ENCODE measurements at places on chromosomes 4 and X.

DNA sequence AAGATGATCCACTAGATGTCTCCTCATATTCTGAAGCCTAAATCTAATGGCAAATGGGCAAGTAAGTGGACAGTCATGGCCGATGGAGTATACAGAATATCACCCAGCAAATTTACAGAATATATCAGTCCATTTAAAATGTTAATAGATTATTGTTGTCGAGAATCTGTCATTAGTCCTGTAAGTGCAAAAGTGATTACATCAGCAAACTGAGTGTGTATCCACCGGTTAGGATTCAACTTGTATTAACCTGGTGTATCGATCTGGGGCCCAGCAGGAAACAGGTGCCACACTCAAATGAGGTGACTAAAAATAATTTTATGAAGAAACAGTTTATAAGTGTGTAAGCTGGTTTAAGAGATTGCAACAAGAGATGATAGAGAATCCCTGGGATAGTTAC is 367.9 kb upstream of the FAM47C start:
- DNase-seq: no peak

GRCh38 chr4:121073004-121073435 is 685 bp upstream of the NDNF start:
- no peak for DNase-seq

DNA sequence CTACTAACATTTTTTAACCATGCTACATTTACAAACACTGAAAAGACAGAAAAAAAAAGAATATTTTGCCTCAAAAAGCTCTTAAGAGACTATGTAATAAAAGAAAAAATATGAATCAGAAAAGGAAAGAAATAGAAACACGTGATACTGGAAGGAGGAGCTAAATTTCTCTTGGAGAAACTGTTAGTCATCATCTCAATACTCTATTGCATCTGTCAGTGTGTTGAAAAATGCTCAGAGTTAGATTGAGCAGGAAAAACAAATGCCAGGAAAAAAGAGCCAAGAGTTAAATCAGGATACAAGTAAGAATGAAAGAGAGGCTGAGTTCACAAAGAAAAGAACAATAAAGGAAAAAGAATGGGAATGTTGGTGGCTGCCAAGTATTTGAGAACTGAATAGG is 2.6 kb downstream of the RAB28 start:
- DNase-seq: no peak

- no peak for DNase-seq
Measured at GRCh38 chr4:186931519-186931918, 207.9 kb upstream of the FAT1 start.

DNA sequence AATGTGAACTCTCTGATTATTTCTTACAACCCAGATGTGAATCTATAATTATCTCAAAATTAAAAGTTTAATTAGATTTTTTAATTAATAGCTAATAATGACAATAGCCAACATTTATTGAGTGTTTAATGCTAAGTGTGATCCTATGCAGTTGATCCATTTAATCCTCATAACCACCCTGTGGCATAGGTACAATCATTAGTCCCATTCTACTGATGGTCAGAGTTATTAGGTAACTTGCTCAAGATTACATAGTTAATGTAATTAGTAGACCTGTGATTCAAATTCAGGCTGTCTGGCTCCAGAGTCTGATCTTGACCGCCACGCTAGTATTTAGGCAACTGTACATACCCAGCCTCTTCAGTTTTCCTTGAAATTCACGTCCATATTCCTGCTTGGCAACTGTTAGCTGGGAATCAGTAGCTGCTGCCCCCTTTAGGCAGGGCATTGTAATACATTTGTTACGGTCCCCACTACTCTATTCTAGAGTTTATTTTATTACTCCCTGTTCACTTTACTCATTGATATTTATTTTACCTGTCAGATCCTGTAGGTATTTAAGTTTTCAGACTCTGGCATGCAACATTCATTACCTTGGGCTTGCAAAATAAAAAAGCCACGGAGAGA is 20.6 kb upstream of the TEC start:
- DNase-seq: no peak

DNA sequence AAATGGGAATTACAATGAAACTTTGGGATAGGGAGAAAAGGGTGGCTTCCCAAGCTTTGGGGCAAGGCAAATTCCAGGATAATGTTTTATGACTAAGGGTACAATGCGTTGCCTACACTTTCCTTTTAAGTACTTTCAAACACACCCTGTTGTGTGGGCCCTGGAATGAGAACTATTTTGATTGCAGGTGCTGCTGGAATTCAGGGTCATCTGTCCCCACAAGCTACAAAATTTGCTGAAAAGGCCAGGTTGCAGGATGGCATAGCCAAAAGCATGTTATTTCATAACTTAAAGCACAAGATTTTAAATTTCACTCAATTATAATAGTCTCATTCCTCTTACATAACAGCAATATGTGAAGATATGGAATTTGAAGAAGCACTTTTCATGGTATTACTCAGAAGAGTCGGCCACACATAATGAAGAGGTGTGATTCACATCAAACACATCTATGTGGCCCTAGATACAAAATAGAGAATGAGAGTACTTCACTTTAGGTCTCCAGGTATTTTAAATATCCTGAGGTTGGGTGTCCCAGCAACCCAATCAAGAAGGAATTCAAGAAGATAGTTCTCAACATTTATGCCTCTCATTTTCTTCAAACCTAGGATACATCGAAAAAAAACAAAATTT is 89.3 kb downstream of the APBB2 start:
- DNase-seq: no peak

DNA sequence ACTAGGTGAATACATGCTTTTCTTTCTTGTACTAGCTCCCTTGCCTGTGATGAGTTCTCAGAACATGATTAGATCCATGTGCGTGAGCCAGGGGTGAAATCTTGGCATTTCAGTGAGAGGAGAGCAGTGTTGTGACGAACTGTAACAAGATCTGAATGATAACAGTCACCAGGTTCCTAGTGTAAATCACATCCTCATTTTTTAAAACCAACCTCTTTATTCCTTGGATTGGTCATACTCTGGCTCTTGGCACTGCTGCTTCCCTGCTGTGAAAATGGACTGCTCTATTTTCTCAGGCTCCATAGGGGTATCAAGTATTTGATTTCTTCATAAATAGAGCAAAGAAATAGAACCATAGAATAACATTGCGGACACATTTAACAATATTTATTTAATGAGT is 206.3 kb downstream of the SLC4A4 start:
- DNase-seq: no peak

DNA sequence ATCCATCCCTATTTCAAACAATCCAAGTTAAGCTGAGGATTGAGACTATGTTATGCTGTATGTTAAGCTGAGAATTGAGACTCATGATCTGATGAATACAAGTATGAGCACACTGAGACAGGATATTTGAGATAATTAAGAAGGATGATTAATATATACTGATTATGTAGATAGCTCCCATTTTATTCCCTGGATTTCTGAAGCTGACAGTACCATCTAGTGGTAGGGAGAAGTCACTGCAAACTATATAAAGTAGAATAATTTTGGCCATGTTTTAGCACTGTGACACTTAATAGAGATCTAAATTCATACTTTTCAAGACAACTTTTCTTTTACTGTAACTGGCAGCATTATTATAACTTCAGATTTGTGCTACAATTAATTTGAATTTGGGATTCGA is 63.8 kb upstream of the HPRT1 start:
- no peak for DNase-seq

DNA sequence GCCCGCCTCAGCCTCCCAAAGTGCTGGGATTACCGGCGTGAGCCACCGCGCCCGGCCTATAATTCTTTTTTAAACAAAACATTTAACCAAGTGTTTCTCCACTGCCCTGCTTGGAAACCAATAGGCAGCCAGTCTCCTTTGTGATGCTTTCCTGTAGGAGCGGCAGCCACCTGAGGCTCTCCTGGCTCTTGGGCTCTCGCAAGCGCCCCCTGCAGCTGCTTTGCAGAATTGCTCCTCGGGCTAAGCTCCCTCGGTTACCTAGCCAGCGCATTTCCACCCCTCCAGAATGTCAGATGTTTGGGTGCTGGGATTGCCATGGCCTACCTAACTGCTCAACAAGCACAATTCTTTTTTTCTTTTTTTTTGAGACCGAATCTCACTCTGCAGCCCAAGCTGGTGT is 7.7 kb downstream of the S100P start:
- DNase-seq: no peak

GRCh38 chr4:57580710-57581599 is 470.8 kb upstream of the IGFBP7 start:
- no peak for DNase-seq
